ENCODE measurements at places on chromosomes 4 and X. TPM values are rescaled to one million over a fixed set of nuclear protein-coding genes. Genes with fewer than 3 reads are reported as not detected.
A peak's percentile ranks its signal among the peaks of the same experiment; 100 is the strongest.

The GLRA2 gene
- not detected for total RNA-seq

GRCh38 chrX:102963955-102964354 lies 26.9 kb downstream of the RAB40AL start:
- H3K4me1 ChIP-seq: no peaks in the 10 kb centered on the region
- H3K27ac ChIP-seq: no peak overlapping the region
- no peaks in the 10 kb centered on the region for H3K27me3 ChIP-seq
- H3K36me3 ChIP-seq: no peaks in the 10 kb centered on the region
- H3K4me3 ChIP-seq: no peak overlapping the region
- no peak for DNase-seq

The GAGE12C gene
- total RNA-seq: not detected

- H3K27me3 ChIP-seq: no peaks in the 10 kb centered on the region
- H3K4me1 ChIP-seq: no peaks in the 10 kb centered on the region
- DNase-seq: no peak
- H3K36me3 ChIP-seq: no peaks in the 10 kb centered on the region
These were observed 20.6 kb downstream of the CLIC2 start for GRCh38 chrX:155313766-155314165.

DNA sequence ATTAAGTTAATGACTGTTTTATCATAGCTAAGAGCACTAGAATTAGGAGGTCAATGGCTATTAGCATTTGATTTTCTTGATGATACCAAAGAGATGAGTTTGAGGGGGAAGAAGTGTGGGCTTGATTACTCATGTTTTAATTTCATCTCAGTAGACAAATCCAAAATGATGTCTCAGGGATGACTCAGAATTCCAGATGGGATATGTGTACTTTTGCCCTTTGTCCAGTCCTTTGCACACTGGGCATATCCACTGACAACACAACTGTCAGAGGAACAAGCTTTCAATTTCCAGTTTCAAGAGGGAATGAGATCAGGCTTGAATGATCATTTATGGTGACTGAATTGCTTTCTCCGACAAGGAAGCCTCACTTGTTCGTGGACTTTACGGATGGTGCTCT lies 325.3 kb upstream of the FTHL17 start:
- no peaks in the 10 kb centered on the region for H3K27me3 ChIP-seq
- no peak overlapping the region for H3K27ac ChIP-seq
- no peaks in the 10 kb centered on the region for H3K36me3 ChIP-seq
- H3K4me1 ChIP-seq: no peaks in the 10 kb centered on the region
- no peak for DNase-seq

GRCh38 chr4:182418054-182418734 lies 175.0 kb downstream of the TENM3 start:
- no peak for DNase-seq
- H3K4me3 ChIP-seq: no peak overlapping the region
- no peaks in the 10 kb centered on the region for H3K4me1 ChIP-seq
- H3K36me3 ChIP-seq: no peaks in the 10 kb centered on the region
- no peak overlapping the region for H3K27ac ChIP-seq

The PF4V1 gene
- not detected for total RNA-seq

The LDB2 gene
- total RNA-seq: 21.5 TPM

The ZNF630 gene
- total RNA-seq: 0.61 TPM

DNA sequence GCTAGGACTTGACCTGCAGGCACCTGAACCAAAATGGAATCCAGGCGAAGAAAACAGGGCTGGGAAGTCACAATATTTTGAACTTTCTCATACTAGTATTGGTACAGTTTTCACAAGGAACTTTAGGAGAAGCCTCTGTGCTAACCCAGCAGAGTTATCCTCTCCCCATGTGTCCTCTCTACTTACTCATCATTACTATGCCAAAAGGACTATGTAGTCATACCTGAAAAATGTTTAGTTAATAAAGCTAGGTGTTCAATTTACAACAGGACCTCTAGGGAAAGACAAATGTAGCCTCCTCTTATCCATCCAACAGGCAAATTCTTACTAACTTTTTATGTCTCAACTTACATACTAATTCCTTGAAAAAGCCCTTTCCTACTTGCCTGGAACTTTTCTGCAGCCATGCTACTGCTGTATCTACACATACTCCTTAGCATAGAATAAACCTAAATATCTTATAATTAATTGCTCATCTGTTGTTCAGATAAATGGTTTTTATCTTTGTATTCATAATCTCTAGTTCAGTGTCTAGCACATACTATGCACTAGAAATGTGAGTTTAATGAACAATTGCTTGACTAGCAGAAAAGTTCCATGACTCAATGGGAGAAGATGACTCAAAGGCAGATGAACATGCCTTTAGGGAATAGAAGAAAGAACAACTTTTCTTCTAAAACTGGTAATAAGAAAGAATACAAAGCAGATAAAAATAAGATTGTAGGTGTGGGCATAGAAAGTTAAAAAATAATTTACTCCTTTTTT lies 215.5 kb upstream of the VEGFC start:
- no peaks in the 10 kb centered on the region for H3K27me3 ChIP-seq
- H3K27ac ChIP-seq: no peak overlapping the region
- no peaks in the 10 kb centered on the region for H3K4me1 ChIP-seq

GRCh38 chrX:115367951-115368350 lies 78.4 kb downstream of the LUZP4 start:
- no peak overlapping the region for H3K27ac ChIP-seq
- H3K36me3 ChIP-seq: no peaks in the 10 kb centered on the region
- DNase-seq: no peak
- no peaks in the 10 kb centered on the region for H3K4me1 ChIP-seq
- no peak overlapping the region for H3K4me3 ChIP-seq
- no peaks in the 10 kb centered on the region for H3K27me3 ChIP-seq

- no peak overlapping the region for H3K27ac ChIP-seq
- DNase-seq: no peak
These were observed 41.1 kb upstream of the HS3ST1 start for GRCh38 chr4:11469650-11470437.

The RPA4 gene
- total RNA-seq: 0.38 TPM

DNA sequence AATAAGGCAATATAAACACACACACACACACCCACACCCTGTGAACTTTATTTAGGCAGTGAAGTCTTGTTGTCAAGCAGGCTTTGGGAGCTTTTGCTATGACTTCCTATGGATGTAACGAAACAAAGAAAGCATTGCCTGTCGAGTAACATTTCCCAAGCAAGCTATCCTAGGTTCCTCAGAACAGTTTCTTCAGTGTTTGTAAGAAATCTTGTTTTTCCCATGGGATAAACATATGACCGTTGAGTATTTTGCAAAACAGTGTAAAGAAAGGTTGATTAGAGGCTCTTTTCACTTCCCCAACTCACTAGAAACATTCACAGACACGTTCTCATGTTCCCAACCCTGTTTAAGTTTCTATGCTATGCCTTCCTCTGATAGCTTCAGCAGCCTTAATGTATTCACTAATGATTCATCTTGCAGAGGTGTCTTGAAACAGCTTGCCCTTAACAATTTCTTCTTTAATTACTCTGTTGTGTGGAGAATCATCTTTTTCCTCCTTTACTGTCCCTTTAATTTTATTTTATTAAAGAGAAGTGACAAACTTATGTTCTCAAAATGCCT lies 1947.1 kb upstream of the TENM3 start:
- no peaks in the 10 kb centered on the region for H3K4me1 ChIP-seq
- no peaks in the 10 kb centered on the region for H3K36me3 ChIP-seq
- no peak overlapping the region for H3K4me3 ChIP-seq
- no peak overlapping the region for H3K27ac ChIP-seq
- DNase-seq: no peak
- no peaks in the 10 kb centered on the region for H3K27me3 ChIP-seq

- H3K27ac ChIP-seq: no peak overlapping the region
- no peaks in the 10 kb centered on the region for H3K27me3 ChIP-seq
- DNase-seq: no peak
- H3K4me3 ChIP-seq: no peak overlapping the region
These were observed 121.7 kb upstream of the CXXC4 start for GRCh38 chr4:104616401-104616820.

GRCh38 chr4:89000844-89001360 lies 56.1 kb downstream of the FAM13A start:
- H3K4me1 ChIP-seq: no peaks in the 10 kb centered on the region
- no peaks in the 10 kb centered on the region for H3K27me3 ChIP-seq
- H3K4me3 ChIP-seq: no peak overlapping the region
- H3K27ac ChIP-seq: no peak overlapping the region
- no peaks in the 10 kb centered on the region for H3K36me3 ChIP-seq

- H3K4me1 ChIP-seq: no peaks in the 10 kb centered on the region
- H3K4me3 ChIP-seq: no peak overlapping the region
- H3K36me3 ChIP-seq: no peaks in the 10 kb centered on the region
- no peak overlapping the region for H3K27ac ChIP-seq
- no peaks in the 10 kb centered on the region for H3K27me3 ChIP-seq
- DNase-seq: no peak
These were observed 81.0 kb upstream of the SMARCAD1 start for GRCh38 chr4:94126669-94127068.

The SSR4 gene
- 177 TPM for total RNA-seq

GRCh38 chr4:85024671-85025070 lies 58.2 kb upstream of the WDFY3 start:
- H3K27ac ChIP-seq: no peak overlapping the region
- no peak for DNase-seq
- no peaks in the 10 kb centered on the region for H3K4me1 ChIP-seq
- no peaks in the 10 kb centered on the region for H3K36me3 ChIP-seq

DNA sequence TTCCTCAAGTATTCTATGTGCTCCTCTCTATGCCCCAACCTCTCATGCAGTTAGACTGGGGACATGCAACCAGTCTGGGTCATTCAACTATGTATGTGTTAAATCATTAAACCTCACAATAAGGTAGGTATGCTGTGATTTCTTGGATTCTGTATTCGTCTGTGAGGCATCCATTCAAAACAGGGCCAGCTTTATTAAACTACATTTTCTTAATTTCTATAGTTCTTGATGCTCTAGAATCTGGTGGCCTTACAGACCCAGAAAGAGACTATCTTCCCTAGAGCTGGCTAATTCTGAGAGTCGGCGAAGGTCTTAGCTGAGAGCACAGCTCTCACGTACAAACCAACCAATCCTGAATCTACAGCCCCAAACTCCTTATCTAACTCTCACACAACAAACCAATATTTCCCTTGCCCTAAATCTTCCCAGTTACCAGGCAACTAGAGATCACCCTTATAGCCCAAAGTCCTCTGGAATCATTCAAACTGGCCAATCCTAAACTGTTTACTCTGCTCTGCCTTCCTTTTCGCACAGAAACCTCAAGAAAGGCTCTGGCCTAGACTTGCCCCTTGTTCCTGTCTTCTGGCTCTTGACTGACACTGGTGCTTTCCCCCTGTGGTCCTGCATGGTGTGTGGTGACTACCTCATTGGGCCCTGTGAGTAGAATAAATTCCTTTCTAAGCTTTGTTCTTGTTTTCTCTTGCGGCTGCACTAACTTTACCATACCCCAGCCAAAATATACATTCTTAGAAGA lies 203.5 kb upstream of the TET2 start:
- DNase-seq: no peak
- H3K4me1 ChIP-seq: no peaks in the 10 kb centered on the region

DNA sequence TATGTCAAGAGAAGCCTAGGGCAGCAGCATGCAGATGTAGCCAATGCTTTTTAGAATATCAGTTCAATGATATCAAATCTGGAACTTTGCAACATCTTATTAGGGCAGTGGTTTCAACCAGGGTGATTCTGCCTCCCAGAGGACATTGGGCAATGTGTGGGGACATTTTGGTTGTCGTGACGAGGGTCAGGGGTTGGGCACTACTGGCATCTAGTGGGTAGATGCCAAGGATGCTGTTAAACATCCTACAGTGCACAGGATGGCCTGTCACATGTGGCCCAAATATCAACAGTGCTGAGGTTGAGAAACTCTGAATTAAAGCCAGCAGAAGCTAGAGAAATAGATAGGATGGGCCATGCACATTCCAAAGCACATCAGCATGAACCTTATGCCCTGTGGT lies 152.3 kb downstream of the AMELX start:
- DNase-seq: no peak
- no peaks in the 10 kb centered on the region for H3K27me3 ChIP-seq
- H3K4me1 ChIP-seq: no peaks in the 10 kb centered on the region
- no peak overlapping the region for H3K27ac ChIP-seq

DNA sequence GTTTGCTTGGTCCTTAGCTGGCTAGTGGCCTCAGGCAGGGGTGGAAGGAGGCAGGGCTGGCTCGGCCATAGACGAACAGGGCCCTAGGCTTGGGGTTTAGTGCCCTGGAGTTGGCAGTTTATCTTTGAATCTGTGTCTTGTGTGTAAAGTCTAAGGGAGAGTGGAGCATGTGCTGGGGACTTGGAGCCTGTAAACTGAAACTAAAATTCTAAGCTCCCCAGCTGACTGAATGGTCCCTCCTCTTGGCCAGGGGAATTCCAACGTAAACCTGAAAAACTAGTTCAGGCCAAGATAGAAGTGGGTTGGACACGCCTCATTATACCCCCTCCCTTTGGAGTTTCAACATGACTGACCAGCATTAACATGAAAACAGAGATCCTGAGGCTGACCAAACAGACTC lies 46.1 kb upstream of the GPR78 start:
- peak overlapping the region; percentile 29 for H3K27ac ChIP-seq
- H3K27me3 ChIP-seq: no peaks in the 10 kb centered on the region
- no peaks in the 10 kb centered on the region for H3K36me3 ChIP-seq
- no peak for DNase-seq

DNA sequence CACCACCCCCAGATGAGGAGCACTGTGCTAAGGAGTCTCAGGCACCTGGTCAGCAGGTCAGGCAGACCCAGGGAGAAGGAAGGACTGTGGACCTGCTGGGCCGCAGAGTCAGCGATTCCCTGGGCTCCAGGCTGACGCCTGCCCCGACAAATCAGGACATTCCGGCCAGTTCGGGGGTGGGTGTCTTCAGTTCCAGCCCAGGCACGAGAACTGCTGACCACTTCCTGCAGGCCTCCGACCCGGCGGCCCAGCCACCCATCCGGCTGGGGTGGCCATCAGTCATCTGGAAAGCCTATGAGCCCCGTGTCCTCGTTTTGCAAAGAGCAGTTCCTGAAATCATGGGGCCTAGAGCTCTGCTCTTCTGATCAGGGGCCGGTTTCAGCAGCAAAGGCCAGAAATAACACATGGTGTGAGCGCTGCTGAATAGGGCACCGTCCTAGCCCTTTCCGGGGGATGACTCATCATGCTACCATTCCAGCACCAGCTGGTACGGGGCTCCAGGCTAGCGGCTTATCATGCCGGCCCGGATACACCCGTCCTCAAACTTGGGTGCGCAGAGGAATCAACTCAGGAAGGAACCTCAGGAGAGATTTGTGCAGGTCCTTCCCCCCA lies 7.8 kb upstream of the SH3TC1 start:
- H3K36me3 ChIP-seq: no peaks in the 10 kb centered on the region
- no peaks in the 10 kb centered on the region for H3K4me1 ChIP-seq
- peak; percentile 83 for DNase-seq
- H3K4me3 ChIP-seq: no peak overlapping the region

GRCh38 chr4:86357608-86358007 lies 2.2 kb downstream of the MAPK10 start:
- no peaks in the 10 kb centered on the region for H3K27me3 ChIP-seq
- no peaks in the 10 kb centered on the region for H3K4me1 ChIP-seq
- no peaks in the 10 kb centered on the region for H3K36me3 ChIP-seq
- DNase-seq: no peak
- H3K27ac ChIP-seq: no peak overlapping the region

DNA sequence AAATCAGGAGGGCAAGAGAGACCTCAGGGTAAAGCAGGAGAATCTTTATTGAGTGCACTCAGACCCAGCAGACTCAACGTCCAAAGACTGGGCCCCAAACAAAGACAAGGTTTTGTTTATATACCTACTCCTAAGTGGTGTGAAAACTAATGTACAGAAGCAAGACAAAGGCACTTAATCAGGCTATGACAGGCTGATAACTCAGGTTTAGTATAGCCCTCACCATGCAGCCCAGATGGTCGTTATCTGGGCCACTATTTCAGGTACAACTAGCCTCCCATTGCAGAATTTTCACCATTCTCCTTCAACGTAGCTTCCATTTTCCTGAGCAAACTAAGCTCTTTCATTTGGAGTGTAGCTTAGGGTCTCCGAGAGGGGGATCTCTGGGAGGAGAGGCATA lies 36.9 kb downstream of the SULT1E1 start:
- no peak overlapping the region for H3K4me3 ChIP-seq
- no peaks in the 10 kb centered on the region for H3K4me1 ChIP-seq
- no peaks in the 10 kb centered on the region for H3K36me3 ChIP-seq
- H3K27ac ChIP-seq: peak overlapping the region; percentile 85
- no peak for DNase-seq
